CD4-positive, CD25-positive, alpha-beta regulatory T cell (primary cell): ENCODE measurements at places on chromosomes 11 and 22.
A peak's percentile ranks its signal among the peaks of the same experiment; 100 is the strongest.

- no peak overlapping the region for H3K27ac ChIP-seq
- DNase-seq = no peak
- peaks cover 3% of the 10 kb centered on the region for H3K4me1 ChIP-seq
- H3K4me3 ChIP-seq = no peak overlapping the region
Measured at GRCh38 chr22:19094393-19094997, 27.7 kb downstream of the DGCR2 start.

GRCh38 chr11:132008872-132009271 lies 638.5 kb downstream of the NTM start:
- no peak overlapping the region for H3K4me3 ChIP-seq
- no peaks in the 10 kb centered on the region for H3K27me3 ChIP-seq
- no peaks in the 10 kb centered on the region for H3K4me1 ChIP-seq
- no peaks in the 10 kb centered on the region for H3K36me3 ChIP-seq
- no peak overlapping the region for H3K27ac ChIP-seq

DNA sequence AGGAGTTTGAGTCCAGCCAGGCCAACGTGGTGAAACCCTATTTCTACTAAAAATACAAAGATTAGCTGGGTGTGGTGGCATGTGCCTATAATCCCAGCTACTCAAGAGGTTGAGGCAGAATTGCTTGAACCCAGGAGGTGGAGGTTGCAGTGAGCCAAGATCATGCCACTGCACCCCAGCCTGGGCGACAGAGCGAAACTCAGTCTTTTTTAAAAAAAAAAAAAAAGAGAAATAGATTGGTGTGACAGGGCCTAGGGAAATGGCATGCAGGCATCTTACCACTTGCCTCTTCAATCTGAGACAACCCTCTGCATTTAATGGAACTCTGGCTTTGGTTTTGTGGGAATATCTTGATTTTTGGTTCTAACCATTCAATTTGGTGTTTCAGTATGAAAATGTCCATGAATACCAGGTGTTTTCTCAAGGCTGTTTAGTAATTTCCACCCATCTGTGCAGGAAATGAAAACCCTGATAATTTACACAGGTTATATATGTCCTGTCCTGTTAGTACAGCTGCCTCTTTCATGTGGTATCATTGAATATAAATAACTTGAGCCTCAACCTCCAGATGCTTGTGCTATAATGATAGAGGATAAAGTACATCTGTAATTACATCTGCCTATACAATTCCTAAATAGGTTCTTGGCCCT lies 8.4 kb downstream of the XBP1 start:
- peak overlapping the region; percentile 34 for H3K4me3 ChIP-seq
- peaks cover 17% of the 10 kb centered on the region for H3K4me1 ChIP-seq
- H3K27ac ChIP-seq = peak overlapping the region; percentile 28
- peak; percentile 37 for DNase-seq
- peaks cover 55% of the 10 kb centered on the region for H3K36me3 ChIP-seq

GRCh38 chr22:28759861-28760560 lies 12.5 kb upstream of the CCDC117 start:
- no peak overlapping the region for H3K4me3 ChIP-seq
- no peak for DNase-seq
- no peaks in the 10 kb centered on the region for H3K27me3 ChIP-seq
- H3K36me3 ChIP-seq = no peaks in the 10 kb centered on the region
- H3K4me1 ChIP-seq = no peaks in the 10 kb centered on the region
- no peak overlapping the region for H3K27ac ChIP-seq

DNA sequence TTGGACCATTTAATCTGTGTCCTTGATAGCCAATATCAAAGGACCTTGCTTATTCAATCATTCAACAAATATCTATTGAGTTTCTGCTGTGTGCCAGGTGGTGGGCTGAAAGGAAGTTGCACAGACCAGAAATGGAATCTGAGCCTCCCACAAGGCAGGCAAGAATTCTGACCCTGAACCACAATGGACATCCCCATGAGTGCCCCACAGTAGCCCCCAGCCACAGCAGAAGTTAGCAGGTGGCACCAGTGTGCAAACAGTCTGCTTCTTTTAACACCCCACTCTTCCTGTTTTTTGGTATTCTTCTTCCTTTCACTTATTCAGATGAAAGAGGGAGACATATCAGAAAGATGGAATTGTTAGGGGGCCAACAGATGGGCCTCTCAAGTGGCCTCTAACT lies 12.2 kb upstream of the SERPING1 start:
- no peak for DNase-seq
- H3K4me1 ChIP-seq = no peaks in the 10 kb centered on the region
